ENCODE measurements at places on chromosomes 1 and 21.

GRCh38 chr1:111145542-111145941, 5.5 kb downstream of the CEPT1 start:
- no peak for DNase-seq

DNA sequence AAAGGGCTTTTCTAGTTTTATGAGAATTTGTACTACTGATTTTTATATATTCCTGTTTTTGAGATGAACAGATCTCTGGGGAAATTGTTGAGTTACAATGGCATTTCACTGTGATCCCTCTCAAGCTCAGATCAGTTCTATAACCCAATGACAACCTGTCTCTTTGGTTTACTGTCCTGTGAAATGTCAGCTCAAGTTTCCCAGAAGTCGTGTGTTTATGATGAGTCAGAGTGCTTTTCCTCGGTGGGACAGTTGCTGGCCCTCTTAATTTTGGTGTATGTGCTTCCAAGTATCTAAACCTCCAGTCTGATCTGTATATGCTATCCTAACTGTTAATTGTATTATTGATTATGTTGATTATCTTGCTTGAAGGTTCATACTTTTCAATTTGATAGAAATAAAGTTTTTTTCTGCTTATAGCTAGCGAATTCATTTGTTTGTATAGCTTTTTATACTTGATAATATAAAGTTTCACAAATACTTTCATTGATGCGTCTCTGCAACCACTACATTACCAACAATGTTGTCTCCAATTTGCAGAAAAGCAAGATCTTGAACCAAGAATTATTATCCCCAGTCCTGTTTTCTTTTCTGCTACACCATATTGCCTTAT, 77.5 kb upstream of the DNAJC6 start:
- no peak for DNase-seq

GRCh38 chr1:112581586-112582192, 37.3 kb downstream of the ST7L start:
- DNase-seq, result no peak

GRCh38 chr1:8133657-8134430, 107.7 kb upstream of the ERRFI1 start:
- DNase-seq, result no peak

DNA sequence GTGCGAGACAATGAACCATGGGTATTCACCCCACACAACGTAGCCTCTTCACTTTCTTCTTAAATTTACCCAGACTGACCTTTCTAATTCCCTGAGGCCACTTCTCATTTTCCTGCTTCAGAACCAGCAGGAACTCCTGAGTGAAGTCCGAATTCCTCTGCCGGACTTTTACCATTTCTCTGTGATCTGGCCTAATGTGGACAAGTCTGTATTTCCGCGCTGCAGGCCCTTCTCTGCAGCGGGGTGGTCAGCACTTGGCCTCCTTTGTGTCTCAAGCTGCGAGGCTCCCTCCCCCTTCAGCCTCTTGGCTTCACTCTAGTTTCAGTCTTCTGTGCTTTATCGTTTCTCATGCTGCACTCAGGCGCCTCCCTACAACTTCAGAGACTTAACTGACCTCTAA, 9.4 kb upstream of the CTBS start:
- no peak for DNase-seq

DNA sequence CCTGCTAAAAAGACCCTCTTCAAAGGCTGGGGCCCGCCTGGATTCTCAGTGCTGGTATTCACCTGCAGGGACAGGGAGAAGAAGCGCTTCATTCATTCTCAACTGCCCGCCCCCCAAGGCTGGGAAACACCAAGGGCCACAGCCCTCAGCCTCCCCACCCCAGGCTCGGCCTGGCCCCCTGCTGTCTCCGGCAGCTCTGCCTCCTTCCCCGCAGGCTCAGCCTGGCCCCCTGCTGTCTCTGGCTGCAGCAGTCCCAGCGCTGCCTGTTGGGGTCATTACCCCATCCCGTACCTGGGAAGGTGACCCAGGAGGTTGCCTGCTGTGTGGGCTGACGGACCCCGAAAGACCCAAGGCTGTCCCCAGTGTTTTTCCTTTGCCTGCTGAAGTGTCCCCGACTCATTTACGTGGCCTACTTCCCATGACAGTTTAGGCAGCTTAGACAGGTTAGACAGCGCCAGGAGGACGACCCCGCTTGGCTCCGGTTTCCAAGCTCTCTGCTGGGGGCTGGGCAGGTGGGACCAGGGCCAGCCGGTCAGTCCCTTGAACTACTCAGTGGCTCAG, 22.9 kb upstream of the CLSTN1 start:
- DNase-seq, result no peak

GRCh38 chr1:237879195-237879594, 11.5 kb downstream of the ZP4 start:
- no peak for DNase-seq

Data from Caco-2 (cell line).